ENCODE measurements at places on chromosomes 6 and 20. TPM values are rescaled to one million over a fixed set of nuclear protein-coding genes. Genes with fewer than 3 reads are reported as not detected.
A peak's percentile ranks its signal among the peaks of the same experiment; 100 is the strongest.

The PTCRA gene
- 0.37 TPM for total RNA-seq

GRCh38 chr20:19806806-19807190, 48.7 kb downstream of the RIN2 start:
- DNase-seq: no peak

DNA sequence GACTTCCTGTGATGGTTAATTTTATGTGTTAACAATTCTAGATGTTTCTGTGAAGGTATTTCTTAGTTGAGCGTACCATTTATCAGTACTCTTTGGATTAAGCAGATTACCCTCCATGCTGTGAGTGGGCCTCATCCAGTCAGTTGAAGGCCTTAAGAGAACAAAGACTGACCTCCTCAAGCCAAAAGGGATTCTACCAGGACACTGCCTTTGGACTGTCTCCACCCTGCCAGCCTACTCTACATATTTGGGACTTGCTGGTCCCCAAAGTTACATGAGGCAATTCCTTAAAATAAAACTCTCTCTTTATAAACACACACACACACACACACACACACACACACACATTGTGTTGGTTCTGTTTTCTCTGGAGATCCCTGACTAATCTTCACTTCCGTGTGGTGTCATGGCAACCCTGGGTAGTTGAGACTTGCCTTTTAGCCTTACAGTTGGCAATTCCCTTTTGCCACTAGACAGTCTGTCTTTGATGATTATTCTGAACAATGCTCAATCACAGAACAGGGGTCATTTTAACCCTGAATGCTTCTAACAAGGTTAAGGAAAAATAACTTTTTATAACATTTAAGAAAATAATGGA, 32.2 kb downstream of the MRAP2 start:
- DNase-seq: peak; percentile 16

The FAM83D gene
- 48.3 TPM for total RNA-seq

- DNase-seq: no peak
Observed at GRCh38 chr6:123333000-123333756, 303.6 kb downstream of the TRDN start.

The VSX1 gene
- total RNA-seq: not detected

The SLC32A1 gene
- total RNA-seq: not detected

DNA sequence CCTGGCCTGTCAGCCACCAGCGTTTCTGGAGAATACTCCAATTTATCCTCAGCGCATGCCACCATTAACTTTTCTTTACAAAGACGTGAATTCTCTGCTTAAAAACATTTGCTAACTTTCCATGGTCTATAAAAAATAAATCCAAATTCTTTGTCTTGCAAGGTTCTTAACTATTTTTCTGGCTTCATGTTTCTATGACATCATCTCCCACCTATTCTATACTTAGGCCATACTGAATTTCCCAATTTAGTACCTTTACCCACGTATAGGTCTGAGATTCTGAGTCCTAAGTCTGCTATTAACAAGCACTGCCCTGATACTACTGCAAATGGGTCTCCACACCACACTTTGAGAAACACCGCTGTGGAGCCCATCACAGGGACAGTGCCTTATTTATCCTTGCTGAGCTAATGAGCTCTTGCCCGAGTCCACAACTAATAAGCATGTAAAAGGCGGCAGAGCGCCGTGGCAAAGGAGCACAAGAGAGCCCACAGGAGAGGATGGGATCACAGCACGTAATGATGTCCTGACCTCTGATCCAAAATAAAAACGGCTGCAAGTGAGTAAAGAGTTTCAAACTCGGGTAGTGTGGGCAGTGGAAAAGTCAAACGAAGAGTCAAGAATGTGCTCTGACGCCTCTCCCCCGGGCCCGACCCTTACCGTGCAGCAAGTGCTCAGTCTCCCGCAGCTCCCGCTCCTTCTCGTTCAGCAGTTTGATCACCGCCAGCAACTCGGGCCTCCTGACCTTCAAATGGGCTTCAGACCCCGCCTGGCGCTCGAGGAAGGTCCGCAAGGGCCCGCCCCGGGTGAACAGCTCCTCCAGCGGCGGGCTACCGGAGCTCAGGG, 519 bp downstream of the MTRF1L start:
- no peak for DNase-seq

The OVOL2 gene
- 11.1 TPM for total RNA-seq

The CST7 gene
- 4.3 TPM for total RNA-seq

- DNase-seq: no peak
Observed at GRCh38 chr6:125598422-125598821, 151.0 kb upstream of the HEY2 start.

The MYB gene
- 2.0 TPM for total RNA-seq

DNA sequence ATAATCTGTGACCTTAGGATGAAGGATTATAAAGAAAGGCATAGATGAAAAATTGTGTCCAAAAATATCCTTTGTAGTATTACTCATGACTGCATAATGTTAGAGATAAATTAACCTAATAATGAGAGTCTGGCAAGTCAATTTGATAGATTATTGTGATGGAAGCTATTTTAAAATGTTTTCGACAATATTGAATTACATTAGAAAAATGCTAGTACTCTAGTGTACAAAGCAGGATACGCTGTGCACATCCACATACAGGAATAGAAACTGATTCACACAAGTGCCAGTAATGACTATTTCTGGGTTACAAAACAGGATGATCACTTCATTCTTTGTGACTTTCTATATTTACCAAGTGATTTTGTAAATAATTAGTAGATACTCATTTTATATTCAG, 3.3 kb downstream of the SLC17A2 start:
- no peak for DNase-seq

The TXLNB gene
- total RNA-seq: 0.75 TPM

DNA sequence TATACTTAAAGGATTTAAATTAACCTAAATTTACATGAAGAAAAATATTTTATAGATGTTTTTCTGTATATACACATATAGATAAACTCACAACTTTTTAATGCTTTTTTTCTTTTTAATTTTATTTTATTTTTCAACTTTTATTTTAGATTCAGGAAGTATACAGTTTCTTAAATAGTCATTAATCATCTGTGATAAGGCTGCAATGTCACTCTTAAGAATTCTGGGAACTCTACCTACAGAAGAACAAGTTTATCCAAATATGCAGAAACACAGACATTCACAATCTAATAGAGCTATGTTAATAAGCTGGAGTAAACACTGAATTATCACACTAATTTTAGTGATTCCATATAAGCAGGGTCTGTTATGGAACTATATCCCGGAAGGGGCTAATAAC, 181.2 kb downstream of the TASP1 start:
- DNase-seq: no peak

DNA sequence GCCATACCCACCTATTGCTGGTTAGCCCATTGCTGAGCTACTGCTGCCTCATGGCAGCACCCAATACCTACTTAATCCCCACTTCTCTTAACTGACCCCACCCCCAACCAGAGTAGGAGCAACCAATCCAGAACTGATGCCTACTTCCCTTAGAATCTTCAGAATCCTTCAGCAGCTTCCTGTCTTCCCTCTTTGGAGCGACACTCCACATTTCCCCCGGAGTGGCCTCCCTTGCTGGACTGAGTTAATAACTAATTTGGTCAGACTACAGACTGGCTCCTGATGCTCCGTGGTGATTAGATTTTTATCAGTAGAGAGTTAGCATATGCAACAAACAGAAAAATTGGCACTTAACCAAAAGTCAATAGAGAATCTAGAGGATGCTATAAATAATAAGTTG, 51.2 kb upstream of the UBR2 start:
- no peak for DNase-seq

The EYA4 gene
- total RNA-seq: 0.17 TPM

GRCh38 chr6:47014401-47014800, 27.7 kb downstream of the ADGRF1 start:
- DNase-seq: no peak

The SLC29A1 gene
- total RNA-seq: 66.1 TPM

- no peak for DNase-seq
Observed at GRCh38 chr6:111874025-111874415, 768 bp upstream of the FYN start.

- DNase-seq: no peak
Observed at GRCh38 chr6:113576310-113576709, 280.8 kb upstream of the MARCKS start.

The GRM1 gene
- total RNA-seq: not detected

DNA sequence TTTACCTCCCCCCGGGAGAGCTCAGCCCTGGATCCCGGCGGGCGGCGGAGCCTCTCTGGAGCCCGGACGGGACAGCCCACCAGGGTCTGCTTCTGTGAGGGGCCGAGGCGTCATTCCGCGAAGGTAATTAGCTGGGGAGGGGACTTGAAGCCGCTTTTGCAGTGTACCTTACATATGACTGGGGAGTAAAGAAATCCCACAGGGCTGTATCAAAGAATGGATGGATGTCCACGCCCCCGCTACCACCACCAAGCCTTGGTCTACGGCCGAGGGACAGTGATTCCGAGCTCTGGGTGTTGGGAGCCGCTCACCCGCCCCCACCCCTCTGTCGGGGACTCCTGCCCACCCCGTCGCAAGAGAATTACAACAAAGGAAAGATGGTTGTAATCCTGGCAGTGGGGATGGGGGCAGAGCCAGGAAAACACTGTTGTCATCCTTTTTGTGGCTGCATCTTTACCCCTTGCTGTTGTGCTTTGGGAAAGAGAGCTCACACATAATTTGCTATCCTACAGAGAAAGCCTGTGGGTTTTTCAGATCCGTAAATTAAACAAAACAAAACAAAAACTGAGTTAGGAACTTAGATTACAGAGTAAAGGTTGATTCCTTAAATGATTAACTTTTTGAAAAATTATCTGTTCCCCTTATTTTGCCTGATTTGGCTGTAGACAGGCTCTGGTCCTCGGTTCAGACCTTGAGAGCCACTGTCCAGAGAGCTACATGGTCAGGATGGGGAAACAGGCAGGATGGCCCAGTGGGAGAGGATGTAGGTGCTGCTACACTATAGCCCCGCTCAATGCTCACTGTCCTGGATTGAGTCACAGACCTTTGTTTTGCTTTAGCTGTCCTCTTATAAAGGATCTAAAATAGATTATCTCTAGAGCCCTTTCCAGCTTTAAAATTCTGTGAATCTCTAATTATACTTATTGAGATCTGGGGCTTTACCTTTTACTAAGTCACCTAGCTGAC, 997 bp upstream of the FBXO30 start:
- no peak for DNase-seq

The CTAGE9 gene
- 0.09 TPM for total RNA-seq

DNA sequence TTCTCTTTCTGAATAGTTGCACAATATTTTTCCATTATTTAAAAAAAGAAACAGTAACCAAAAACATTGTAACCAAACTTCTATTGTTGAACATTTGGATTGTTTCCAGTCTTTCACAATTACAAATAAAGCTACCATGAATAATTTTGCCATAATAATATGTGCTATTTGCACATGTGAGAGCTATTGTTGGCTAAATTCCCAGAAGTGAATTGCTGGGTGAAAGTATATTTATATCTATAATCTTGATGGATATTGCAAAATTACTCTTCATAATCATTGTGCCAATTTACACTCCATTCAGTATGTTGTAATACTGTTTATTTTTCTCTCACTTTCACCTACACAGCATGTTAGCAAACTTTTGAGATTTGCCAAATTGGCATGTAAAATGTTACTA, 36.6 kb upstream of the SLC22A16 start:
- no peak for DNase-seq

The SRPK1 gene
- 39.9 TPM for total RNA-seq

- no peak for DNase-seq
Observed at GRCh38 chr6:40816601-40817000, 222.4 kb downstream of the UNC5CL start.

Data from mucosa of gallbladder (tissue), 1 donor.